ENCODE measurements at places on chromosomes 11 and 22. TPM values are rescaled to one million over a fixed set of nuclear protein-coding genes. Genes with fewer than 3 reads are reported as not detected.

TRMT112 gene
- total RNA-seq: 156 TPM

CAPN5 gene
- 143 TPM for total RNA-seq

IPO7 gene
- total RNA-seq: 124 TPM

CENPM gene
- 1.2 TPM for total RNA-seq

GCAT gene
- total RNA-seq: 13.4 TPM

UPK3A gene
- total RNA-seq: 233 TPM

SLC22A6 gene
- total RNA-seq: not detected

DEPDC7 gene
- 0.86 TPM for total RNA-seq

F2 gene
- not detected for total RNA-seq

MUC5AC gene
- not detected for total RNA-seq

RAB39A gene
- 0.42 TPM for total RNA-seq

CFL1 gene
- total RNA-seq: 887 TPM

PRODH gene
- total RNA-seq: 12.4 TPM

SMIM38 gene
- 1.1 TPM for total RNA-seq

TEX54 gene
- total RNA-seq: not detected

UQCR10 gene
- total RNA-seq: 104 TPM

MS4A14 gene
- total RNA-seq: 1.5 TPM

Data from ureter (tissue), 1 donor.